ENCODE measurements at places on chromosomes 7 and 10. TPM values are rescaled to one million over a fixed set of nuclear protein-coding genes. Genes with fewer than 3 reads are reported as not detected.

TDRD1 gene
- total RNA-seq = 0.09 TPM

DNA sequence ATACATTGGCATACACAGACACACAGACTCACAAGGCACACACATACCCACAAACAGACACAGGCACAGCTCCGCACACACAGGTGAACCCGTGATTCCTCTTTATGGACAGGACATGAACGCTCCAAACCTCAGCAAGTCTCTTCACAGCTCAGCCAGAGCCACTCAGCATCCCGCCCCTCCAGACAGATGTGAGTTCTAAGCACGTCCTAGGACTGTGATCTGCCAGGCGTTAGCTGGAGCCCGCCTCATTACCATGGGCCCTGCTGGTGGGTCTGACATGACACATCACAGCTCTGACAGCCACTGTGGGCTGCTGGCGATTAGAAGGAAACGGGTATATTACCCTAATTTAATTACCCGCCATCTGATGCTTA lies 176.7 kb upstream of the PPP2R2D start:
- DNase-seq = no peak

CRHR2 gene
- total RNA-seq = not detected

OR9A2 gene
- total RNA-seq = not detected

GRCh38 chr7:29140873-29141468 lies 5.4 kb downstream of the CPVL start:
- DNase-seq = no peak

All from activated T-cell treated with anti-CD3 and anti-CD28 coated beads, Interleukin-2, amount 50 U/mL, for 72 hours (primary cell).